Hepatocyte (in vitro differentiated cells): ENCODE measurements at places on chromosomes 5 and 9.

DNA sequence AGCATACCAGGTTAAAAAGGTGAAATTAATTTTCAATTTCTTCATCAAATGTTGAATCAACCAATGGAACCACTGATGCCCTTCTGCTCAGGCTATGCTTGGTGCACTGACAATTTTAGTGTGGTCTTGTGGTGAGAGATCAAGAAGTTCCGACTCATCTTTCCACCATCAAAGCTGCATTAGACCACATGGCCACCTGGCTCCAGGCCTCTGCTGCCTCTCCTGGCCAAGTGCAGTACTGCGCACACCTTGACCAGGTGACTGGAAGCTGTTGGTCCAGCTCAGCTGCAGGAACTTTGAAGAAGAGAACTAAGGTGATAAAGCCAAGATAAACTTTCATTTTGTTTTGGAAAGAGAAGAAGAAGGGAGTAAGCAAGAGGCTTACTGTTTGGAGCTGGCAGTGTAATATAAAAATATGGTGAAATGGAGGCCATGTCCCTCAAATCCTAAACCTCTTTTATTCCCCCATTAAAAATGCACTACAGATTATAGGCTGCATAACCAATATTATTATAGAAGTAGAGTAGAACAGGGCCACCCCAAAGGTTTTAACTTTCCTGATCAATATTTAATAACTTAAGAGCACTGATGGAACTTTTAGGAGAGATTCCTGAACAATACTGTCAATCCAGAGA is 315.5 kb upstream of the C9orf72 start:
- no peaks in the 10 kb centered on the region for H3K36me3 ChIP-seq
- H3K4me1 ChIP-seq, result no peaks in the 10 kb centered on the region
- H3K4me3 ChIP-seq, result no peak overlapping the region
- no peak overlapping the region for H3K27ac ChIP-seq

DNA sequence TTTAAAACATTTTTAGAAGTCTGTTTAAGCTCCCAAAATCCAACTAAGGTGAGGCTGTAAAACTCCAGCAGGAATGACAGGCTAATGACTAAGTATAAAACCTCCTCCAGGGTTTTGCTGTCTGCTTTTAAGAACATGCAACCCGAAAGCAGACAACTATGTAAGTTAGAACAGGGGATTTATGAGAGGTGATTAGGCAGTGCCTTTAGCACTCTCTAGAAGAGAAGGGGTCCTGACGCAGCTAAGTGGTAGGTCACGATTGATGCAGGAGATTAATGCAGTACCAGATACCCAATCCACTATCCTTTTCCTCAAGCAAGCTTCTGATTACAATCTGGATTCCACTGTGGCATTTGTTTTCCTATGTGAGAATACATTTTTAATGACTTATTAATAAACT is 25.9 kb downstream of the HOMER1 start:
- no peaks in the 10 kb centered on the region for H3K4me1 ChIP-seq
- no peak overlapping the region for H3K27ac ChIP-seq
- no peak for DNase-seq

DNA sequence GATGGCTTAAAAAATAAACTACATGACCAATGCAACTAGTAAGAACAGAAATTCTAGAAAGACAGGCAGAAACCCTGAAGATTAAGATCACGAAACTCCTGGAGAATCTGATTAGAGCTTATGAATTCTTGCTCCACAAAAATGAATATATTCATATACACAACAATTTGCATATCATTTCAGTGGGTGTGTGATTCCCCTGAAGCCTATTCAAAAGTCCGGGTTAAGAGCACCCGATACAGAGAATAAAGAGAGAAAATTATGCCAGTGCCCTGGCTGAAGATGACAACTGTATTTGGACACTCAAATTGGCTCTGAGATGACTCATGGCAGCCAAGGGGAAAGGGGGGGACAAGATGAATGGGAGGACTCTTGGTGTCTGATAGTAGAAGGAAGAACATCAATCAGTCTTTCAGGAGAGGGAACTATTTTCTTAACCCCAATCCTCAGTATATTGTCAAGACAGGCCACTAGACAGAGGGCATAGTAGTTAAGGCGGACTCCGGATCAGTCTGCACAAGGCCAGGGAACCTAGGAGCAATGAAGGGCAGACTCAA is 6.0 kb downstream of the TMOD1 start:
- peaks cover 50% of the 10 kb centered on the region for H3K27me3 ChIP-seq
- no peaks in the 10 kb centered on the region for H3K36me3 ChIP-seq

DNA sequence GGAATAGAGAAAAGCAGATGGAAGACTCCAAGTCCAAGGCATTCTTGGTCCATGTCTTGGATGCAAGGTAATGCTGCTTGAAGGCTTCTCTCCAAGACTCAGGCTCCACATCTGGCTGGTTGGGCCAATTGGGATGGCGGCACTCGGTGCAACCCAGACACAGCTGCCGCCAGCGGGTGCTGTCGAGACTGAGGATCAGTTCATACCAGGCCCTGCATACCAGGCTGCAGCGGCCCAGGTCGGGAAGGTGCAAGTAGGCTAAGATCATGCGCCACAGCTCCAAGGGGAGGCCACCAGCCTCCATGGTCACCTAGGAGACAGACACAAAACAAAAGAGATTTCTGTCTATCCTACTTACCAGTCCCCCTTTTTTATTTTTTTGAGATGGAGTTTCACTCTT is 34.7 kb downstream of the FBXO10 start:
- H3K4me1 ChIP-seq, result no peaks in the 10 kb centered on the region
- no peak overlapping the region for H3K4me3 ChIP-seq
- no peaks in the 10 kb centered on the region for H3K36me3 ChIP-seq
- H3K27ac ChIP-seq, result no peak overlapping the region
- no peak for DNase-seq

- peak overlapping the region; percentile 28 for H3K27ac ChIP-seq
- no peaks in the 10 kb centered on the region for H3K27me3 ChIP-seq
- no peak overlapping the region for H3K4me3 ChIP-seq
- peaks cover 16% of the 10 kb centered on the region for H3K4me1 ChIP-seq
Observed at GRCh38 chr9:89839952-89840351, 235.1 kb downstream of the GADD45G start.

- DNase-seq, result no peak
- peaks cover 9% of the 10 kb centered on the region for H3K4me1 ChIP-seq
- no peaks in the 10 kb centered on the region for H3K36me3 ChIP-seq
- no peaks in the 10 kb centered on the region for H3K27me3 ChIP-seq
Observed at GRCh38 chr9:100443781-100444768, 17.1 kb downstream of the MSANTD3 start.

DNA sequence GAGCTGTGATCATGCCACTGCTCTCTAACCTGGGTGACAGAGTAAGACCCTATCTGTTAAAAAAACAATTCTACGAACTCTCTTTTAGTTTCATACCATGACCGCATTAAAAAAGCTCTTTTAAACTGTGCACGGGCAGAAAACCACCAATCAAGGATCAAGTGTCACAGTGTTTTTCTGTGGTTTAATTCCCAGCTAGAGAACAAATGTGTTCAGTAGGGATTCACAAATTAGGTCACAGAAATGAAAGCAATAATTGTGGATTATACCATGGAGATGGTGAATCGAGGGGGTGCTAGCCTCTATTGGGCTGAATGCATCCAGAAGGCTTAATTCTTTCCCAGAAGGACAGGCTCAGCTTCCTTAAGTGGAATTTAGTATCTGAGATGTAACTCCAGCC is 79.1 kb downstream of the ATG10 start:
- H3K4me1 ChIP-seq, result no peaks in the 10 kb centered on the region
- H3K36me3 ChIP-seq, result no peaks in the 10 kb centered on the region
- no peaks in the 10 kb centered on the region for H3K27me3 ChIP-seq
- no peak overlapping the region for H3K4me3 ChIP-seq
- no peak for DNase-seq

DNA sequence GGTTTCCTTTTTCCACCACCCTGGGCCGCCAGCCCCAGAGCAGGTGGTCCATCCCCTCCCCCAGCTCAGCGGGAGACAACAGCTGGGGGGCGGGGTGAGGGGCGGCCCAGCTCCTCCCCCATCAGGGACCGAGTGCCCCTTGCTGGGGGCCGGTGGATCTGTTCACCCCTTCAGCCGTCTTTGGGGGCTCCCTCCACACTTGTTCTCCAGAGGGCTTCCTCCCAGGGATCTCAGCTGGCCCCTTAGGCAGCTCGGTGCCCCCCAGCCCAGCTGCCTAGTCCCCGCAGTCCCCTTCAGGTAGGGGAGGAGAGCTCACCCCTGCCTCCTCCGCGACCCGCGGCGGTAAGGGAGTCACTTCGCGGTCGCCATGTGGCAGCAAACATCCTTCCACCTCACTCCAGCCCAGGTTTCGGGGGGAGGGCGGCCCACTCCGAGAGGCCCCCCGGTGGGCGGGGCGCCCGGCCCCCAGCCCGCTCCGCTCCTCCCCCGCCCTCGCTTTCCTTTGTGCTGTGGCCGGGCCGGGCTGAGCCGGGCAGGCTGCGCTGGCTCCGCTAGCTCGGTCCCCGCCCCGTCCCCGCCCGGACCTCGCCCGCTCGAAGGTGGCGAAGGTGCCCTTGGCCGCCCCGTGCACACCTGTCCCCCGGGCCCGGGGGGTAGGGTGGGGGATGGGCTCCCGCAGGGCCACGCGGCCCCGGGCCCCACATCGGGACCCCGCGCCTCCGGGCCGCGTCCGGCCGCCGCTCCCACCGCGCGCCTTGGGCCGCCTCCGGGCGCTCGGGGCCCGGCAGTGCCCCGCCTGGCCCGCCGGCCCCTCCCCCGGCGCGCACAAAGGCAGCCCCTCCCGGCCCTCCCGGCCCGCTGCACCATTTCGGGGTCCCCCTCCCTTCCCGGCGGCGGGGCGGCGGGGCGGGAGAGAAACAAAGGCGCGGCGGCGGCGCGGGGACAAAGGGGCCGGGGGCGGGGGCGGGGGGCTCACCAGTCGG is 683 bp downstream of the DBN1 start:
- peak; percentile 78 for DNase-seq
- peak overlapping the region; percentile 87 for H3K27ac ChIP-seq
- H3K27me3 ChIP-seq, result no peaks in the 10 kb centered on the region

GRCh38 chr5:64806537-64806936 is 37.8 kb downstream of the CWC27 start:
- H3K4me3 ChIP-seq, result no peak overlapping the region
- H3K36me3 ChIP-seq, result no peaks in the 10 kb centered on the region
- DNase-seq, result no peak
- no peak overlapping the region for H3K27ac ChIP-seq
- H3K27me3 ChIP-seq, result no peaks in the 10 kb centered on the region

DNA sequence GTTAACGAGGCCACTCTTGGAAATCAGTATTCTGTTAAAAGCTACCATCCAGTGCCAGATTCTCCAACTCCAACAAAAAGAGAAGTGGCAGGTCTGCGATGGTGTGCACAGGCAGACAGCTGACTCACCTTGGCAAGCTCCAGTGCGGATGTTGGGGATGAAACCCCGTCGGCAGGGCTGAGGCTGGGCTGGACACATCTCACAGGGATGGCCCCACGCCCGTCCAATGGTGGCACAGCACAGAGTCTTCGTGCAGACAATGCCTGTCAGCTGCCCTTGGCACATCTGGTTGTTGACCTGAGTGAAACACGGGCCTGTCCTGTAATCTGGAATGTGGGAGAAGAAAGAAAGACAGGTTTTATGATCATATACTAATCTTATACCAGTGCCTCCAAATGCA is 73.4 kb downstream of the FBN2 start:
- no peak for DNase-seq
- no peak overlapping the region for H3K27ac ChIP-seq
- H3K36me3 ChIP-seq, result no peaks in the 10 kb centered on the region

- H3K4me3 ChIP-seq, result no peak overlapping the region
- H3K27ac ChIP-seq, result no peak overlapping the region
- peaks cover 4% of the 10 kb centered on the region for H3K27me3 ChIP-seq
- no peaks in the 10 kb centered on the region for H3K4me1 ChIP-seq
- DNase-seq, result no peak
- no peaks in the 10 kb centered on the region for H3K36me3 ChIP-seq
Observed at GRCh38 chr5:144915452-144915851, 744.8 kb downstream of the KCTD16 start.

DNA sequence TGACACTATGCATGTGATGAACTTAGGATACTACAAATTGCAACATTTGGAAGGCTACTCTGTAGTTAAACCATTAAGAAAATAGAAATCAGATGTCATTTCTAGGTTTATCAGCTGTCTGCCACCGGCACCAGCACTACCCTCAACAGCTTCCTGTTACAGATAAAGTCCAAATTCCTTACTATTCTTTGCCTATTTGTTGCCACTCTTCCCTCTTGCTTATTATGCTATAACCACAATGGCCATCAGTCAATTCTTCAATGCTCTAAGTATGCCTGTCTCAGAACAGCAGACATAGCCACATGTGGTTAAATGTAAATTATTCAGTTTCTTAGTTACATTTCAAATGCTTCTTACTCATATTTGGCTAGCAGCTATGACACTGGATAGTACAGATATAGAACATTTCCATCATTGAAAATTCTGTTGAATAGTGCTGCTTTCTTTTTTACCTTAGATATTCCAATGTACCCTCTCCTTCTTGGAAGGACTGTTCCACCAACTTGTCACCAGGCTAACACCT is 21.0 kb downstream of the DHX29 start:
- no peaks in the 10 kb centered on the region for H3K4me1 ChIP-seq
- H3K27ac ChIP-seq, result no peak overlapping the region
- DNase-seq, result no peak
- no peaks in the 10 kb centered on the region for H3K27me3 ChIP-seq
- no peak overlapping the region for H3K4me3 ChIP-seq

DNA sequence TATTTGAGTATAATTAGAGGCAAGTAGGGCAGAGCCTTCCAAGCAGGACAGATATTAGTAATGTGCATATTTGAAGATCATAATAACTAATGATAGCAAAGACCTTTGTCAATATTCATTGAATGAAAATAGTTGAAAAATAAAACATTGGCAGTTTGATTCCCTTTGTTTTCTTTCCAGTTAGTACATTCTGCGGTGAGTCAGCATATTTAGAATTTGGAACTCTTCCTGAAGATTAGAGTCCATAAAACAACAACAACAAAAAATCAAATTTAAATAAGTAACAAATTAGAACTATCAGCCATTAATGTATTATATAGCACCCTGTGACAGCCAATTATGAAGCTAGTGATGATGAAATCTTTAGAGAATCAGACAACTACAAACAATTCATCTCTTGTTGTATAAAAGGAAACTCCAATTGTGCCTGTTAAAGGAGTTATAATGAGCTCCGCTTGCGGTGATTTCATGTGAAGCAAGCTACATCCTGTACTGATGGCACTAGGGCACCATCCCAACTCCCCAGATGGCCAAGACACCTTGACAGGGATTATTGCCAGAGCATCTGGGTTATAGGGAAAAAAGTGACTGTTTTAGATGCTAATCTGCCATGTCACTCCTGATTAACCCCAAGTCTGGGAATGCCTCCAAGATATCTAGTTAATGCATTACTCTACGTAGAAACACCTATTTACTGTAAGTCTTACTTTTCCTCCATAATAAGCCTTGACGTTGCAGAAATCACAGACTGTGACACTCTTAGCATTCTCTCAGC is 6.8 kb downstream of the IFNA8 start:
- H3K27me3 ChIP-seq, result no peaks in the 10 kb centered on the region
- no peak overlapping the region for H3K27ac ChIP-seq

DNA sequence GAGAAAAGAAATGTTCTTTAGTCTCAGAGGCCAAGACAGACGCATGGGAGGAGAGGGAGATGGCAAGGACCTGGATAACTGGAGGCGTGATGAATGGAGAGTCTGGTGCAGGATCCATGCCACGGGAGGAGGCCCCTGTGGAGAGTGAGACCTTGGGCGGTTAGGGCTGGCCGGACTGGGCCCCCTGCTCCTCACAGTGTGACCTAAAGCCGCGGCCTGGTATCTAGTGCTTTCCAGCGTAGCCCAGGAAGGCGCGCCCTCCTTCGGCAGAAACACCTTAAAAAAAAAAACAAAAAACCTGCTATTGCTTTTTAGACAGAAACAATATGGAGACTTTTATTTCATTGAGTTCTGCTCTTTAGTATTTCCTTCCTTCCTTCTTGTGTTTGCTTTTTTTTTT is 33.1 kb downstream of the SCGB3A1 start:
- no peaks in the 10 kb centered on the region for H3K27me3 ChIP-seq
- peaks cover 4% of the 10 kb centered on the region for H3K4me1 ChIP-seq
- no peak overlapping the region for H3K4me3 ChIP-seq
- H3K36me3 ChIP-seq, result no peaks in the 10 kb centered on the region
- DNase-seq, result no peak
